ENCODE measurements at places on chromosomes 4 and X. TPM values are rescaled to one million over a fixed set of nuclear protein-coding genes. Genes with fewer than 3 reads are reported as not detected.

ATOH1 gene
- total RNA-seq: not detected

SYTL4 gene
- total RNA-seq: 3.0 TPM

KCNIP4 gene
- not detected for total RNA-seq

CPE gene
- total RNA-seq: 18.2 TPM

TMSB15C gene
- total RNA-seq: 2.5 TPM

DIPK2B gene
- total RNA-seq: not detected

ANKRD17 gene
- 71.3 TPM for total RNA-seq

ZNF732 gene
- 1.4 TPM for total RNA-seq

SRPK3 gene
- 0.65 TPM for total RNA-seq

PITX2 gene
- total RNA-seq: not detected

SULT1E1 gene
- total RNA-seq: 0.22 TPM

STARD8 gene
- 4.3 TPM for total RNA-seq

HPRT1 gene
- total RNA-seq: 7.6 TPM

ARMCX6 gene
- 22.9 TPM for total RNA-seq

HSFX3 gene
- total RNA-seq: not detected

CTAG2 gene
- total RNA-seq: not detected

MUC7 gene
- total RNA-seq: not detected

MAGEB17 gene
- total RNA-seq: not detected

CORIN gene
- 0.52 TPM for total RNA-seq

F8A2 gene
- total RNA-seq: not detected

Measured in articular chondrocyte of knee joint (primary cell).